ENCODE measurements at places on chromosomes 2 and 18.

DNA sequence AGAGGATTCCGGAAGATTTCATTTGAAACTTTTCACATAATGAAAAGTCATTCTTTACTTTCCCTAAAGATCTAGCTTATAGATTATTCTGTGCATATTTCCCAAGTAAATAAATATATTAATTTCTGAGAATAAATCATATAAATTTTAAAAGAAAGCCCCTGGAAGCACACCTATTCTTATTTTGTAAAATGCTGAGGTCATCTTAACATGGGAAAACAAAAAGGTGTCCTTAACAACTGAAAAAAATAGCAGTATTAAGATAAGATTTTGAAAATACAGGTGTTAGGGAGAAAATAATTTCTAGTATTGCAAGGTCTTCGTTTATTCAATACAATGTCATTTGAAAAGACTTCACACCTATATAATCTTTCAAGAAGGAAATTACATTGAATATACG, 567.5 kb upstream of the CHAC2 start:
- DNase-seq = no peak

DNA sequence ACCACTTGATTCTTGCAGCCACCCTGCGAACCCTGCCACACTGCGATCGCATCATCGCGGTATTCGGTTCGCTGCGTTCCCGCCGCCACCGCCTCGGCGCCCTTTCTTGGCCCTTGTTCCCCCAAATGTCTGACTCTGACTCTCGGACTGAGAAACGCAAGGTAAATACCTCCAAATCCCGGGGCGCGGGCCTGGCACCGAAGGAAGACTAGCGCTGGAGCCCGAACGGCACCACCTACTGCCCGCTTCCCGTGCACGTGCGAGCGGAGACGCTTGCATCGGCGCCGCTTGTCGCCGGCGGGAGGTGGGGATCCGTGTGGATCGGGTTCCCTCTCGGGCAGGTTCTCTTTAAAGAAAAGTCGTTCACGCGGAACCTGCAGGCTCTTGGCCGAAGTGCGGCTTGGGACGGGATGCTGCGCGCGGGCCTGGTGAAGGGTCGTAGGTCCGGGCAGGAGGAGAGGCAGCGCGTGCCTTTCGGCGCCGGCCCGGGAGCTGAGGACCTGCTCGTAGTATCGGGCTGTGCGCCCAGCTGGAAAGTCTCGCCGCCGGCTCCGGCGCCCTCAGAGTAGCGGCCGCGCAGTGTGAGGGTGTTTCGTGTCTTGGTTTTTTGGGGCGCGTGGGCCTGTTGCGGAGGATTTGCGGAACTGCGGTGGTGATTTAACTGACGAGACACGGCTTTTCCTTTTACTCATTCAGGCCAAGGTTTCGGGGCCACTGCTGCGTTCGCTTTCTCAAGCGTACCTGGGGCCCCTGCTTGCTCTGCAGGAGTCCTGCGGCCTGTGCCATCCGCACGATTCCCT, 514 bp downstream of the BCL2L11 start:
- DNase-seq = peak; percentile 31

DNA sequence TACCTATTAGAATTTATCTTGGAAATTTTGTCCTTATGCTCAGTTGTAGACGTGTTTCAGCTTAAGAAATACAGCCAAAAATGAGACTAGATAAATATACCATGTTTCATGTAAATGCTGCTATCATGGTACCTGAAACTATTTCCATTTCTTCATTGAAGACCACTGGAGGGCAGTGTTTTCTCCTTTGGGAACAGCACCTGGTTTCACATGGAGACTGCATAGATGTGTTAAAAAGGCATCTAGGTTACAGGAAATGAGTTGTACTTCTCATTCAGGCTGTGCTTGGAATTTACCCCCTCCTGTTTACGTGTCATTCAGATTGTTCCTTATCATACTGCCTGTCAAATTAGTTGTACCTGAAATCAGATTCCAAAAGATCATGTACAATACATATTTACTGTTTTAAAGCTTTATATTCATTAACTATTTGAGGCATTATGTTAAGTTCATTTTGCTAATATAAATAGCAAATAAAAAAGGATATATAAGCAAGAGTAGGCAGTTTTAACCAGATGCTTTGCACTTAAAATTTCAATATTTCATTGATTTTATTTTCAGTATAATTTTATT, 57.3 kb upstream of the PSMD14 start:
- DNase-seq = no peak

DNA sequence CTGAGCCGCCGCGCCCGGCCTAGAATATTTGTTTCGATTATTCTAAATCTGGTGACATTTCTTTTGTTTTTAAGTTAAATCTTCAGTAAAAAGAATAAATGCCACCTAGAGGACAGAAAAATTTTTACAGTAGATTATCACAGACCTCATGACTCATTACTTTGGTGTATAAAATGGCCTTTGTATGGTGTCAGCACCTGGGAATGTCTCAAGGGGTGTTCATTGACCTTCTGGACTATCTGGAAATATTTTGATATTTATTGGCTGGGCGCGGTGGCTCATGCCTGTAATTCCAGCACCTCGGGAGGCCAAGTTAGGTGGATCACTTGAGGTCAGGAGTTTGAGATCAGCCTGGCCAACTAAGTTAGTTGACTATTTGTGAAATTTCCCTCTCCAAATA, 30.3 kb upstream of the SLC30A6 start:
- no peak for DNase-seq

GRCh38 chr2:203940039-203940438, 3.5 kb downstream of the ICOS start:
- DNase-seq = no peak

DNA sequence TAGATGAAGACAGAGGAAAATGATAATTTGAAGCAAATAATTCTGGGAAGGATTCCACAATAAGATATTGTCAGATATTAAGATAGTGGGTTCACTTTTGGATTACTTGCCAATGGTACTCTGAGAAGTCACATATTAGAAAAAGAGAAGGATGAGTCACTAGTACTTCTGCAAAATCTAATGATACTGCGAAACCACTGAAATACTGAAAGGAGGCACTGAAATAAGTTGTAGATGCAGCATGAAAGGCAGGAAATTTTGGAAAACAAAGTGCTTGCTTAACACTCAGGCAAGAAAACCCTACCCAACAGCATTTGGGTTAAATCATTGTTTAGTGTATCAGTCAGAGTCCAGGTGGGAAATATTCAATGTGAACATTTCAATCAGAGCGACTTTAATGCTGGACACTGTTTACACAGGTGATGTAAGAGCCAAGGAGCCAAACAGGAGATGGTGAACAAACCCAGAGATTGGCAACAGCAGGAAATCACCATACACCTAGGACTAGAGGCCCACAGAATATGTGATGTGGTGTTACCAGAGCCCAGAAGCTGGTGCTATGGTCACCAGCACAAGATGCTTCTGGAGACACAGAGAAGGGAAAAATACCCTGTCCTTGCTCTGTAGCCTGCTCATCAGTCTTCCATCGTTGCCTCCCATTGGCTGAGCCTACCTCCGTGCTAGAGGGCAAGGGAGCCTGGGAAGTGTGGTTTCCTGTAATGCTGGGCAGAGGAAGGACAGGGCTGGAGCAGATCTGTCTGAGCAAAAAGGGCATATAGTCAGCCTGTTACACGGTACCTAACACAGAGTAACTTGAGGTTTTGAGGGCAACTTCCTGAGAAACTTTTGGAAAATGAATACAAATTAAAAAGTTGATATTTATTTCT, 204.7 kb upstream of the ITGA4 start:
- DNase-seq = no peak

DNA sequence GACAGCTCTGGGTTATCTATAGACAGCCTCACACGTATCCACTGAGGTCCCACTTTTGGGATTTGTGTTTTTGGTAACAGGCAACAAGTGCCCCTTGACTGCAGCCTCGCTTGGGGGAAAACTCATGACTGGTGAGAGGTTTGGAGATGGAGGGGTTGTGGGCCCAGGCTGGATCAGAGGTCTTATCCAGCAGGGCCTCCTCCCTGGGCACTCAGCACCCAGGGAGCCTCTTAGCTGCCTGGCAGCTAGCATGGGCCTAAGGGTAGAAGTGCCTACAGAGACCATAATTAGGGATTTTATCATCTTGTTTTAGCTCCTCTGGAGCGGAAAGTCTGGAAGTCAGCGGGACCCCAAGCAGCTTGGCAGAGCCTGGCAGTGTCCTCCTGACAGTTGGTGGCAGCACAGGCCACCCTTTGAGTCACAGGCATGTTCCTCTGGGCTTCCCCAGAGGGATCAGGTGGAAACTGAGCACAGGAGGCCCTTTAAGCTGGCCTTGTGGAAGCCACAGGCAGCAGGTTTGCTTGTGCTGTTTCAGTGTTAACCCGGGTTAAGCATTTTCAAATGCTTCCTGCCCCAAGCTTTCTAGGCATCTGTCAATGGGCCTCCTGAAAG, 143.1 kb downstream of the KCTD1 start:
- no peak for DNase-seq

DNA sequence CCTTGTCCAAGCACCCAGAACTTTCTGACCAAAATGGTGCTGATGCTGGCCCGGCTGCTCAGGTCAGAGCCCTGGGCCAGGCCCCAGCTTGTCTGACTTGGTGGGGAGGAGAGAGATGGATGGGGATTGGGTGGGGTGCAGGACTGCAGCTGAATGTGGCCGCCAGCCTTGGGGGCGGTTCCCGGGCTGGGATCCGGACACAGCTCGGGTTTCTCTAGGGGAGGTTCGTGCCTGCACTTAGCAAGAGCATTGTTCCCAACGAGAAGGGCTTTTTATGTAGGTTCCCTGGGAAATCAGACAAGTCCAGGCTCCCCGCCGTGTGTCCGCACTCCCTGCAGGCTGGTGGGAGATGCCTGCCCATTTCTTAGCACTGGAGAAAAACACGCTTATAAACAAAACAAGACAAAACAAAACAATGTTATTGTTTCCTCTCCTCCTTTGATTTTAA, 50.5 kb upstream of the HS6ST1 start:
- no peak for DNase-seq

- no peak for DNase-seq
Observed at GRCh38 chr2:105736145-105736544, 8.6 kb upstream of the NCK2 start.

GRCh38 chr18:26802330-26803200, 62.9 kb downstream of the AQP4 start:
- DNase-seq = no peak

GRCh38 chr2:219662566-219662965, 35.1 kb downstream of the SLC4A3 start:
- no peak for DNase-seq

GRCh38 chr2:130252880-130253645, 54.8 kb upstream of the TUBA3E start:
- no peak for DNase-seq

GRCh38 chr2:240374085-240374907, 61.2 kb upstream of the GPC1 start:
- no peak for DNase-seq

- DNase-seq = no peak
Observed at GRCh38 chr2:215654148-215654819, 218.4 kb upstream of the FN1 start.

- no peak for DNase-seq
Observed at GRCh38 chr18:47758000-47758399, 172.5 kb downstream of the SMAD2 start.

DNA sequence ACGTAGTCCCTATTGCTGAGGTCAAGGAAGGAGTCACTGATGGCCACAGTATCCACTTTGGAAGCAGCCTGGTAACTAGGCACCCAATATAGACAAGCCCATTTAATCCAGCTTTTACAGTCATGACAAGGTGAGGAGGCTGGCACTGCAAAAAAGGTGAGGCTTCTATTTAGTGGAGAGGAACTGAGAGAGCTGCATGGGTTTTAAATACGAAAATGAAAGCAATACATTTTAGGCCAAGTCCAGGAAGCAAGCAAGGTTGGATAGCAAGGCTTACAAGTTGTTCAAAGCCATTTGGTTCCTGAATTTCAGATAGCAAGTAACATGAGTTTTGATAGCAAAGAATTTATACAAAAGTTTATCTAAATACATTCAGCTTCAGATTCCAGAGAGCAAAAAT, 80.4 kb downstream of the SGPP2 start:
- no peak for DNase-seq

GRCh38 chr2:222795450-222796357, 65.1 kb upstream of the ACSL3 start:
- DNase-seq = no peak

DNA sequence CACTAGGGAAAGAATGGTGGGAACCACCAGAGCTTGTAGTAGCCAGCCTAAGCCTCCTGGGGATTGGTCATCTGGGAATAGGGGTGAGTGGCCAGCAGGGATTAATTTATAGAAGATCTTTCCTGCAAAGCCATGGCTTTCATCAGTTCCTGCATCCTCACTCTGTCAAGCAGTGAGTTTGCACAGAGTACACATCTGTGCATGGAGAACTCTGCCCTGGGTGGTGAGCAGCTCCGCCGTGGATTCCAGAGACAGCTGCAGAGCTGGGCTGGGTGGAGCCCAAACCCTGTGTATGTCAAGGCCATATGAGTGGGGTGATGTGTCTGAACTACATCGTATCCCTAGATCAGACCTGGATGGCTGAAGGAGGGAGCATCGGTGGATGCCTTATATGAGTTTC, 182.2 kb downstream of the GLI2 start:
- no peak for DNase-seq

GRCh38 chr2:108297436-108298141, 8.9 kb downstream of the SULT1C2 start:
- DNase-seq = no peak

DNA sequence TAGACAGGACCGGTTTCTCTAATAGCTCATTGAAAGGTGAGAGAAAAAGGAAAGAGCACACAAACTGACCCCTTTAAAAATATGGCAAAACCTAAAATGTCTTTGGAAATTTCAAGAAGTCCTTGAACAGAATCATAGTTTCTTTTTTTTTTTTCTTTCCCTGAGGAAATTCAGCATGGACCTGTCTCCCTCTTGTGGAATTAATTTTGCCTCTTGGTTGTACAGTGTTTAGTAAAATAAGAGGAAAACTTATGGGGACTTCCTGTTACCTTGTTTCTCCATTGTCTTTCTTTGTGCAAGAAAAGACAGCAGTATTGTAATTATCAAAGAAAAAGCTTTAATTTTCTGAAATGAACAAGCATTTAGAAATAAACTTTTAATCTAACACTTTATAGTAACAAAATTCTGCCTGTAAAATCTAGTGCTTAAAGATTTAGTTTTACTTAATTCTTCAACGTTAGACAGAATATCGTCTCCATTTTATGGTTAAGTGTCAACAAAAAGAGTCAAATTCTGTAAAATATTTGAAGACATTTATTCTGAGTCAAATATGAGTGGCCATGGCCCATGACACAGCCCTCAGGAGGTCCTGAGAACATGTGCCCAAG, 176.3 kb upstream of the NABP1 start:
- no peak for DNase-seq

DNA sequence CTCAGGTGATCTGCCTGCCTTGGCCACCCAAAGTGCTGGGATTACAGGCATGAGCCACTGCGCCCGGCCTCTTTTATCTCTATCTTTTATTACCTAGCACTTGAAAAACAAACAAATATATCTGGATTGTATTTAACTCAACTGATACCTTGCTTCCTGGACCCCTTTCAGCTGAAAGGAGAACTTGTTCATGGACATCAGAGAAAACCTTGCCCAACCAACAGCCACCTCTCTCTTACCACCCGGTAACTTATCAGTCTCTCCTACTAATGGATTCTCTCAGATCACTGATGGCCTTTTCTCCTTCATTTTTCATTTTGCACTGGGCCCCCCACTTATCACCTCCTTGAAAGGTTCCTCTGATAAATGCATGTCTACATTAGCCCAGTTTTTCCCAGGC, 6.7 kb downstream of the RETSAT start:
- no peak for DNase-seq
